M059J (cell line): ENCODE measurements at places on chromosomes 13 and 19. TPM values are rescaled to one million over a fixed set of nuclear protein-coding genes. Genes with fewer than 3 reads are reported as not detected.
A peak's percentile ranks its signal among the peaks of the same experiment; 100 is the strongest.

GRCh38 chr13:39468306-39468705 is 134.7 kb downstream of the LHFPL6 start:
- DNase-seq, result no peak

The KLK15 gene
- total RNA-seq, result not detected in 2 replicates

- peak; percentile 24 for DNase-seq
Observed at GRCh38 chr13:77113496-77113895, 86.5 kb upstream of the FBXL3 start.

- DNase-seq, result no peak
Observed at GRCh38 chr13:32880636-32881035, 135.6 kb upstream of the KL start.

- DNase-seq, result no peak
Observed at GRCh38 chr13:89733829-89734228, 1613.7 kb upstream of the MIR17HG start.

The IGLON5 gene
- total RNA-seq, result not detected in 2 replicates

- no peak for DNase-seq
Observed at GRCh38 chr19:28508666-28509065, 704.3 kb downstream of the UQCRFS1 start.

- DNase-seq, result peak; percentile 84
Observed at GRCh38 chr13:37648609-37649008, 50.0 kb upstream of the POSTN start.

- no peak for DNase-seq
Observed at GRCh38 chr13:77494226-77494625, 41.3 kb upstream of the SCEL start.

GRCh38 chr19:11023016-11023415 is 62.2 kb downstream of the SMARCA4 start:
- no peak for DNase-seq
